ENCODE measurements at places on chromosomes 12 and 14.

GRCh38 chr12:52171950-52172512, 19.8 kb downstream of the KRT80 start:
- DNase-seq = no peak

DNA sequence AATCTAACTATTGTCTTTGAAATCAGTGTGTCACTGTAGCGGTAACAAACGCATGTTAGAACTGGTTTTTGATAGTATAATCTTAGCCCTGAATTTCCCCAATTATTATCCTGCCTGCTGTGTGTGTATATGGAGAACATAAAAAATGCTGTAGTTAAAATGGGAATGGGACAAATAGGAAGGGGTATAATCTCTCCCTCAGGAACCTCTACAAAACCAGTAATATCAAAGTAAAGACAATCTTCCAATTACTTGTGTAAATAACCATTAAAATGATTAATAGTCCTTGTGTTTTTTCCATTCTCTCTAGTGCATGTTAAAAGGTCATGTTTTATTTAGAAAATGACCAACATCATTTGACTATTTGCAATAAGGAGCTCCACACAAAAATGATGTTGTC, 200.1 kb upstream of the TMTC1 start:
- no peak for DNase-seq

- DNase-seq = no peak
Observed at GRCh38 chr14:54562334-54562733, 4.6 kb upstream of the SAMD4A start.

- DNase-seq = no peak
Observed at GRCh38 chr12:74317078-74317601, 220.5 kb upstream of the ATXN7L3B start.

DNA sequence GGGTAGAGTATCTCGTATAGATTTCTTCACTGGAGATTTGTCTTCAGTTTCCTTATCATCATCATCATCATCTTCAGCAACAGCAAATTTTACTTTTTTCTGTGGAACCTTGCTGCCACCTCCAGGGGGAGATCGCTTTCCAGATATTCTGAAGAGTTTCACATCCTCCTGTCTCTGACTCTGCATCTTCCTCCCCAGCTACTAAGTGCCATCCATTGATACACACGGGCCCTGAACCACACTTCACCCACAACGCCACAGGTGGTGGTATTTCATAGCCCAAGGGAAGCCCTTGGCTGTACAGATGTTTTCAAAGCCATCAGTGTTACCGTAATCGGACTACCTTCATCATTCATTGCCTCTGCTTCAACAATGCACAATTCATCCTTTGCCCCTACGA, 82.2 kb downstream of the PPP2R5C start:
- DNase-seq = peak; percentile 23

DNA sequence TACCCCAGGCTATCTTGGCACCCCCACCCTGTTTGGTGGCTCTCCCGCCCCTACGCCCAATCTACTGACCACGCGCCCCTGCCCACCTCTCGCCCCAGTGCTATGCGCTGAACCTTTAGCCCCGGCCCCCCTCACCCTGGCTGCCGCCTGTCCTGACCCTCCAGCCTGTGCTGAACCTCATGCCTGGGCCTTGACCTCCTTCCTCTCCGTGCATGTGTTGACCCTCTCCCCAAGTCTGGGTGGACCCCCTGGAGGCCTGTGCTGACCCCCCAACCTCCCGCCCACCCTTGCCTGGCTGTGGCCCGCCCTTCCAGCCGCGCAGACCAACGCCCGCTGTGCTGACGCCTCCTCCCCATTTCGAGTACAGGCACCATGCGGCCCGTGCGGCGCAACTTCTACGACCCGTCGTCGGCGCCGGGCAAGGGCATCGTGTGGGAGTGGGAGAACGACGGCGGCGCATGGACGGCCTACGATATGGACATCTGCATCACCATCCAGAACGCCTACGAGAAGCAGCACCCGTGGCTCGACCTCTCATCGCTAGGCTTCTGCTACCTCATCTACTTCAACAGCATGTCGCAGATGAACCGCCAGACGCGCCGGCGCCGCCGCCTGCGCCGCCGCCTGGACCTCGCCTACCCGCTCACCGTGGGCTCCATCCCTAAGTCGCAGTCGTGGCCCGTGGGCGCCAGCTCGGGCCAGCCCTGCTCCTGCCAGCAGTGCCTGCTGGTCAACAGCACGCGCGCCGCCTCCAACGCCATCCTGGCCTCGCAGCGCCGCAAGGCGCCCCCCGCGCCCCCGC, 20.7 kb downstream of the DTX1 start:
- DNase-seq = no peak

DNA sequence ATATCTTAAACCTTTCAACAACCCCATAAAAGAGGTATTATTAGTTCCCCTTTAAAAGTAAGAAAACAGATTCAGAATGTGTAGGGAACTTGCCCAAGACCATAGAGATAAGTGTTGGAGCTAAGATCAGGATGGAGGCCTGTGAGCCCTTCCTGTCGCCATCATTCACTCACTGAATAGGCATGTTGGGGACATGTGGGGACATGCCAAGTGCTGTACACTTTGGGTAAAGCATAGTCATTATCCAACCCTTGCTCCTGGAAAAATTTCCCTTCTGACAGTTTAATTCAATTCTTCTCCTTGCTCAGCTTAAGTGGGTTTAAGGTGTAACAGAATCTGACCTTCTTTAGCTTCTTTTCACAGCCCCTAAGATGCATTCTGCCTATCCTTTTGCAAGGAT, 28.0 kb upstream of the C12orf42 start:
- no peak for DNase-seq

GRCh38 chr12:52346593-52346992, 20.7 kb downstream of the KRT85 start:
- no peak for DNase-seq

- DNase-seq = no peak
Observed at GRCh38 chr14:100604709-100605108, 17.5 kb upstream of the BEGAIN start.

DNA sequence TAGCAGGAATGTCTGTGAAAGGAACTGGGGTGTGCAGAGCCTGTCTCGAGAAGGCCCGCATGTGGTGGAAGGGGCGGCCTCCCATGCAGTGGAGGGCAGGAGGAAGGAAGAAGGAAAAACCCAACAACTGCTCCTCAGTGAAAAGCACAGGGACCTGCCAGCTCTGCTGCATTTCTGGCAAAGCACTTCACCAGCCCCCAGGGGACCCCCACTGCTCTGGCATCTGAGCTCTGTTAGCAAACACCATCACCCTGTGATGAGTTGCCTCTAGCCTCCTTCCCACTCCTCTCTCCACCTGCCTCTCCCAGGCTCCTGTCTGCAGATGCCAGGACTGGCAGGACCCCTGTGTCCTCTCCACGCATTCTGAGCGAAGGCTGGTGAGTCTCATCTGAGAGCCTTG, 69.0 kb upstream of the DDX11 start:
- DNase-seq = no peak

DNA sequence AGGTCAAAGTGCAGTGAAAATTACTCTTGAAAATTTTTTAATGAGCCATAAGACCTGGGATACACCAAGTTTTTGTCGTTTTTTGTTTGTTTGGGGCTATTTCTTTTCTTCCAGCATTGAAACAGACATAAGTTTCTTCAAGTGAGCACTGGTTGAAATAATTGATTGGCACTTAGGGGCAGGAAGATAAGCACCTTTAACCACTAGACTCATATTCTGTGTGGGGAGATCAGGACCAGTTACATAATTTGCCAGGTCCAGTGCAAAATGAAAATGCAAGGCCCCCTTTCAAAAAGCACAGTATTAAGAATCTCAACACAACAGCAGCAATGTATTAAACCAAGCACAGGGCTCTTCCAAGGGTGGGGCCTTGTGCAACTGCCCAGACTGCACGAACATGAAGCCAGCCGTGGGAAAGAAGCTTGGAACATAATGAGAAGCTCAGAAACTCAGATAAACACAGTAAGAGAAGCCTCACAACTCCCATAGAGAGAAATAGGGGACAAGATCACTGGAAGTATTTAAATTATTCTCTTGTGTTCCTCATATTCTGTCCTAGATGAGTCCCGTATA, 3.2 kb upstream of the TCP11L2 start:
- DNase-seq = no peak

GRCh38 chr12:20024194-20024593, 344.1 kb upstream of the PDE3A start:
- no peak for DNase-seq

DNA sequence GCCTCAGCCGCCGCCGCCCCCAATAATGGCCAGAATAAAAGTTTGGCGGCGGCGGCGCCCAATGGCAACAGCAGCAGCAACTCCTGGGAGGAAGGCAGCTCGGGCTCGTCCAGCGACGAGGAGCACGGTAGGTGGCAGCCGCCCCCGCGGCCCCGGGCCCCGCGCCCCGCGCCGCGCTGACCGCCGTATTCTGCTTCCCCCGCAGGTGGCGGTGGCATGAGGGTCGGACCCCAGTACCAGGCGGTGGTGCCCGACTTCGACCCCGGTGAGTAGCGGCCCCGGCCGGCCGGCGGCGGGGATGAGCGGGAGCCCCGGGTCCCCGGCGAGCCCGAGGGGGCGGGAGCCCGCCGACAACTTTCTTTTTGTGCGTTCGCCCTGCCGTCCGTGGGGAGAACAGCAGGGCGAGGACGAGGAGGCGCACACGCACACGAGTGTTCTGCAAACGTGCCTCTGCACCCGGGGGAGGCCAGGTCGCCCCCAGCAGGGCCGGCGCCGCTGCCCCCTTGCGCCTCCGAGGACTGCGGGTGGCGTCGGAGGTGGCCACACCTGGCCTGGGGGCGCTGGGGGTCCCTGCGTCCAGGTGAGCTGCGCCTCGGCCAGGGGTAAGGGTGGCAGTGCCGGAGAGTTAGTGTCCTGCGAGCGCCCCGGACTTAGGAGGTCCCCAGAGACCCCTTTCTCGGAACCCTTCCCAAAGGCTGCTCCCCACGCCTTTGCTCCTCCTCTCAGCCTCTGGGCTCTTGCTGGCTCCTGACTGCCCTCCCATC, 794 bp downstream of the RCOR1 start:
- peak; percentile 32 for DNase-seq

- DNase-seq = no peak
Observed at GRCh38 chr14:40240245-40240859, 808.1 kb upstream of the FBXO33 start.

DNA sequence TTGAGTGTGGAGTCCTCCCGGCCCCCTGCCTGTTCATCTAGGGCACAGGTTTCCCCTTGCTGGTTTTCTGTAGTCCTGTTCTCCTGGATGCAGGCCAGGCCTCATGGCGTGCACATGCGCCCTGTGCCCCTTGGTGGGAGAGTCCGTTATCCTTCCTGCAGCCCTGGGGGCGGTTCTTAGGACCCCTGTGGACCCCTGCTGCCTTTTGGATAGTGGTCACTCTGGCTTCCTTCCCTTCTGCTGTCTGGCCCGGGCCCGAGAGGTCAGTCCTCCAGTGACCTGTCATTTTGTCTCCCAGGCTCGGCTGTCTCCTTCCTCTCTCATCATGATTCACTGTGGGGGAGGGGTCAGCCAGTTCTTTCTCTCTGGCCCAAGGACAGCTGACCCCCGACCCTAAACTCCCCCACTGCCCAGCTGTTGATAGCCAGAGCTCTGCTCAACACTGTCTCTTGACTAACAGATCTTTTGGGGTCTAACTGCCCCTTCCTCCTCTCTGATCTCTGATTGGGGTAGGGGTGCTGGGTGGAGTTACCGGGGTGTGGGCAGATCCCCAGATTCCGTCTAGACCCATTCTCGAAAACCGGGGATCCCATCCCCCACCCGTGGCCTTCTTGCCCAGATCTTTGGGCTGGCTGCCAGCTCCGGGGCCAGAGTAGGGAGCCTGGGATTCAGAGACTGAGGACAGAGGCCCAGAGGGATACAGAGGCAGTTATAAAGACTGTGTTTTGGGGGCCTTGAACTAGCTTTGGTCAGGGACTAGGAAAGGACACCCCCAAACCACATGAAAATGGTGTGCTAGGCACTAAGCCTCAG, 7.0 kb downstream of the CCND2 start:
- no peak for DNase-seq

GRCh38 chr12:99479149-99479548, 168.4 kb upstream of the GARIN6 start:
- DNase-seq = no peak

DNA sequence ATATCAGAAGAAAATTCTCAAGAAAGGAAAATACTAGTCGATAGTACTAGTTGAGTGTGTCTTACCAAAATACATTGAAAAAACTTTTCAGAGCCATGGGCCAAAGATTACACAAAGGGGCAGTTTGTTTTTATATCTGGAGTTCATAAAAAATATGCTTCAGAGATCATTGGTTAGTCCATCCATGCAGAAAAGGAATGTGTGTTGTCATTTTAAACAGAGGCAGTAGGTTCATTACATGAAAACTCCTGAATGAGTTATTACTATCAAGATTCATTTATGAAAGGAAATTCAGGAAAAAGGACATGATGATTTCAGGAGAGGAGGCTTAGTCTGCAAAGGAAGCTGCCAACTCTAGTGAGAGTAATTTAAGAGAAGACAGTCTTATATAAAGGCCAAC, 354.8 kb downstream of the AEBP2 start:
- no peak for DNase-seq

GRCh38 chr14:89607453-89607852, 190.4 kb upstream of the FOXN3 start:
- DNase-seq = no peak

- DNase-seq = no peak
Observed at GRCh38 chr12:90940872-90941499, 14.0 kb downstream of the CCER1 start.

- DNase-seq = peak; percentile 65
Observed at GRCh38 chr12:47808050-47808449, 11.7 kb downstream of the HDAC7 start.

- DNase-seq = no peak
Observed at GRCh38 chr14:49464885-49465284, 121.3 kb downstream of the RPS29 start.

DNA sequence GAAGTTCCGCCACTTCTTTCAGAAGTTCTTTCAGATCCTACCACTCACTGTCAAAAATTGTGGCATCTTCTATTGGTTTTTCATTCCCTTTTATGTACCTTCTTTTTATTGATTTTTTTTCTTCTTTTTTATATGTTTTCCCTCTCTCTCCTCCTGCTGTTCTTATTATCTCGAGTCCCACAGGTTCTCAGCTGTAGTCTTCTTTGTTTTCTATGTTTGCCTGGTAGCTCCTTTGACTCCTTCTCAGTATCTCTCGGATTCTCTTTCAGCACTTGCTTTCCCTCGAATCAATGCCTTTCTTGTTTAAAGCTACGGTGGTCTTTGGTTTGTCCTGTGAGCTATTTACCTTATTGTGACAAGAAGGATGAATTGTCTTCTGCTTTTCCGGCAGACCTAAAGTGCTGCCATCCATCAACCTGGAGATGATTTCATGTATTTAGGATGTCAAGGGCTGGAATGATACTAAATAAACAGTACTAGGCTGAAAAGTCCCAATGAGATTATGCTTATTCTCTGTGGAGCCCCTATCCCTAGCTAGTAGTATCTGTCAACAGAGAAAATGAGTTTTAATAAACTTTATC, 541.7 kb downstream of the NOVA1 start:
- DNase-seq = no peak

- no peak for DNase-seq
Observed at GRCh38 chr14:45868863-45869262, 615.9 kb upstream of the MIS18BP1 start.

DNA sequence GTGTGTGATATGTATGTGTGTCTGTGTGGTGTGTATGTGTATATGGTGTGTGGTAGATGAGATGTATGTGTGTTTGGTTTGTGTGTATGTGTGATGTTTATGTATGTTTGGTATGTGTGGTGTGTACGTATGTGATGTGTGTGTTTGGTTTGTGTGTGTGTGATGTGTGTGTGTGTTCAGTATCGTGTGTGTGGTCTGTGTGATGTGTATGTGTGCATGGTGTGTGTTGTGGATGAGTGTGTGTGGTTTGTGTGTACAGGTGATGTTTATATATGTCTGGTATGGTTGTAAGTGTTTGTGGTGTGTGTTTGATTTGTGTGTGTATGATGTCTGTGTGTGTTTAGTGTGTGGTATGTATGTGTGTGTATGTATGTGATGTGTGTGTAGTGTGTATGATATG, 199.4 kb downstream of the SUDS3 start:
- no peak for DNase-seq

All from stimulated activated CD8-positive, alpha-beta memory T cell treated with anti-CD3 and anti-CD28 coated beads, Interleukin-15, amount 100 ng/mL, for 1 hour (primary cell).